Left lung (tissue), 14 donors: ENCODE measurements at places on chromosomes 5 and 9. TPM values are rescaled to one million over a fixed set of nuclear protein-coding genes. Genes with fewer than 3 reads are reported as not detected.

- H3K4me3 ChIP-seq: no peak overlapping the region
- no peak for DNase-seq
- H3K27ac ChIP-seq: no peak overlapping the region
- H3K4me1 ChIP-seq: no peaks in the 10 kb centered on the region
Observed at GRCh38 chr9:24436761-24437160, 108.9 kb downstream of the IZUMO3 start.

- H3K27me3 ChIP-seq: no peaks in the 10 kb centered on the region
- H3K4me3 ChIP-seq: no peak overlapping the region
- peak overlapping the region; percentile 13 for H3K27ac ChIP-seq
Observed at GRCh38 chr9:124290743-124291554, 33.2 kb downstream of the NEK6 start.

DNA sequence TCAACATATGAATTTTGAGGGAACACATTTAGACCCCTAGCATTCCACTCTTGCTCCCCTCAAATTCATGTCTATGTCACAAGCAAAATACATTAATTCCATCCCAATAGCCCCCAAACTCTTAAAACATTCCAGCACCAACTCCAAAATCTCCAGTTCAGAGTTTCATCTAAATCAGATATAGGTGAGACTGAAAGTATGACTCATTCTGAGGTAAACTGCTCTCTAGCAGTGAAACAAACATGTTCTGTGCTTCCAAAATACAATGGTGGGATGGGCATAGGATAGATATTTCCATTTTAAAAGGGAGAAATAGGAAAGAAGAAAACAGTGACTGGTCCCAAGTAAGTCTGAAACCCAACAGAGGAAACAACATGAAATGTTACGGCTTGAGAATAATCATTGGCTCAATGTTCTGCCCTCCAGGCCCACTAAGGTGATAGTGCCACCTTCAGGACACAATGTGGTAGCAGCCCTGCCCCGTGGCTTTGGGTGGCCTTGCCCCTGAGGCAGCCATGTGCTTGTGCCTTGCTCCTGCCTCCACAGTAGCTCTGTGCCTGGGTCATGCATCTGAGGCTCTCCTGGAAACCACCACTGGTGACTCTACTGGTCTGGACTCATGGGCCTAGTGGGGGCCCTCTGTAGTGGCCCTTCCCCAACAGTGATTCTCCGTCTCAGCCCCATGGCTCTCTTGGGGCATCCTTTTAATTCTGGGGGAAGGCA is 36.4 kb upstream of the IPPK start:
- H3K4me1 ChIP-seq: peaks cover 2% of the 10 kb centered on the region
- no peak overlapping the region for H3K4me3 ChIP-seq
- H3K27ac ChIP-seq: no peak overlapping the region

GRCh38 chr5:126849101-126849678 is 72.3 kb downstream of the LMNB1 start:
- no peaks in the 10 kb centered on the region for H3K36me3 ChIP-seq
- H3K4me3 ChIP-seq: no peak overlapping the region
- no peaks in the 10 kb centered on the region for H3K27me3 ChIP-seq
- DNase-seq: no peak
- H3K4me1 ChIP-seq: no peaks in the 10 kb centered on the region

GRCh38 chr9:19137282-19137681 is 10.0 kb upstream of the PLIN2 start:
- no peaks in the 10 kb centered on the region for H3K36me3 ChIP-seq
- no peaks in the 10 kb centered on the region for H3K4me1 ChIP-seq
- H3K27me3 ChIP-seq: no peaks in the 10 kb centered on the region
- H3K4me3 ChIP-seq: no peak overlapping the region
- DNase-seq: no peak

DNA sequence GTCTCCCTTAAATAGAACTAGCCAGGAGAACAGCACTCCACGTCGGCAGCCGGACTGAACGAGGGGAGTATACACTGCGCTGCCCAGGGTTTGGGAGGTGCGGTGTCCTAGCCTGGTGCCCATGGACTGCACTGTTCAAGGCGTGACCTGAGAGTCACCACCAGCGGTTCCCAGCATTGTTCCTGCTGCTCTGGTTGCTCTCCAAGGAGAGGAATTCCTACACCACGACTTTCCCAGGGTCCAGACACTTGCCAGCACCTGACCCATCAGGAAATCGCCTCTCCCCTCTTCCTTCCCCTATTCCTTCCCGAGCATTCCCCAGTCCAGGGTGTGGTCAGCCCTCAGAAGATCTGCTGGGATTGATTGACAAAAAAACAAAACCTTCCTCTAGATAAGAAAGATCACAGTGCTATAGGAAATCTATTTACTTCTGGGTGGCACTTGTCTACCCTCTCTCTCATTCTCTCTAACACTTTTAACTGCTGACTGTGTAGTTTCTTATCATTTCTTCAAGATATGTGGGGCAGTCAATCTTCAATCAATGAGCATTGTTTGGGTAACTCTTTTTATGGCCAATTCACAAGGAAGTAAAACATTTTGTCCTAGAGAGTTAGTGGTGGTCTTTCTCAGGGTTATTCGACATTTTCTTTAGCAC is 297.8 kb upstream of the ACTBL2 start:
- no peak overlapping the region for H3K4me3 ChIP-seq
- H3K4me1 ChIP-seq: peaks cover 5% of the 10 kb centered on the region
- no peaks in the 10 kb centered on the region for H3K36me3 ChIP-seq
- no peaks in the 10 kb centered on the region for H3K27me3 ChIP-seq

GRCh38 chr5:1821862-1822261 is 20.7 kb downstream of the NDUFS6 start:
- H3K4me1 ChIP-seq: no peaks in the 10 kb centered on the region
- peaks cover 88% of the 10 kb centered on the region for H3K36me3 ChIP-seq
- no peak overlapping the region for H3K27ac ChIP-seq
- DNase-seq: no peak
- no peaks in the 10 kb centered on the region for H3K27me3 ChIP-seq
- no peak overlapping the region for H3K4me3 ChIP-seq

- H3K4me1 ChIP-seq: no peaks in the 10 kb centered on the region
- no peaks in the 10 kb centered on the region for H3K36me3 ChIP-seq
- no peak overlapping the region for H3K4me3 ChIP-seq
- H3K27ac ChIP-seq: no peak overlapping the region
Observed at GRCh38 chr9:100465761-100466160, 7.2 kb upstream of the TMEFF1 start.

DNA sequence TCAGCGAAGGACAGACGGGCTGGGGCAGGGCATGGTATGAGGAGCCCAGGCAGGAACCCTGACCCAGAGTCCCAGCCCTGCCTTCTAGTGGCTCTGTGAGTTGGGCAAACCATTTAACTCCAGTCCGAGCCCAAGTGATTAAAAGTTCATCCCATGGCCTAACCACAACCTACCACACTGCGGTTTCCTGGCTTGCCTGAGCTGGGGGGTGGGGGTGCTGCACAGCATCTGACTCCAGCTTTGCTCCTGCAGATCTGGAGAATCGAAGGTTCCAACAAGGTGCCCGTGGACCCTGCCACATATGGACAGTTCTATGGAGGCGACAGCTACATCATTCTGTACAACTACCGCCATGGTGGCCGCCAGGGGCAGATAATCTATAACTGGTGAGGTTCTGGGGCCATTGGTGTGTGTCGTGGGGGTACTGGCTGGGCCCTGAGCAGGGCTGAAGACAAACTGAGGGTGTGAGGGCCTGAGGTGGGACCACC is 49.0 kb downstream of the STOM start:
- peaks cover 6% of the 10 kb centered on the region for H3K4me1 ChIP-seq
- peaks cover 92% of the 10 kb centered on the region for H3K36me3 ChIP-seq
- DNase-seq: no peak
- no peaks in the 10 kb centered on the region for H3K27me3 ChIP-seq

GRCh38 chr5:167916706-167917105 is 374.7 kb upstream of the WWC1 start:
- no peaks in the 10 kb centered on the region for H3K27me3 ChIP-seq
- no peak for DNase-seq
- H3K27ac ChIP-seq: no peak overlapping the region
- no peak overlapping the region for H3K4me3 ChIP-seq
- no peaks in the 10 kb centered on the region for H3K4me1 ChIP-seq
- H3K36me3 ChIP-seq: no peaks in the 10 kb centered on the region

The CDX1 gene
- 0.52 TPM for total RNA-seq

The FGF1 gene
- 0.41 TPM for total RNA-seq

The AGXT2 gene
- total RNA-seq: not detected

The ALDH7A1 gene
- 34.2 TPM for total RNA-seq
